ENCODE measurements at places on chromosomes 6 and 20. TPM values are rescaled to one million over a fixed set of nuclear protein-coding genes. Genes with fewer than 3 reads are reported as not detected.

DNA sequence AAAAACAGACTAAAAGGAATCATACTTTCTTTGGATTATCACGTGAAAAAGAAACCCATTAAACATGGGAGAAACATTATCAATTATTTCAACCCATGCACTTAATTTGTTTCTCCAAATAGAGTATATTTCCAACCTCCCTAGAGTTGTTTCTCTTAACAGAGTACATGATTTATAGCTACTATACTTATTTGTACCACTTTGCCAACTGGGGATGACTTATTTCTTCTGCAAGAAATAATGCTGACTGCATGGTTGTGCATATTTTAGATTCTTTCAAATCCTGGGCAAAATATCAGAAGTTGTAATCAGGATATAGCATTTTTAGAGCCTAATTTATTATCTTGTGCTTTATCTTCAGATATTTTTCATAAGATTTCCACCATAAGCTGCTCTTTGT, 629.1 kb upstream of the EYS start:
- DNase-seq, result no peak

GRCh38 chr20:10626896-10627295, 46.9 kb downstream of the JAG1 start:
- DNase-seq, result no peak

- no peak for DNase-seq
These were observed 201.4 kb downstream of the IBTK start for GRCh38 chr6:82045965-82046756.

HRH3 gene
- total RNA-seq, result not detected
